ENCODE measurements at places on chromosomes 6 and 20.

DNA sequence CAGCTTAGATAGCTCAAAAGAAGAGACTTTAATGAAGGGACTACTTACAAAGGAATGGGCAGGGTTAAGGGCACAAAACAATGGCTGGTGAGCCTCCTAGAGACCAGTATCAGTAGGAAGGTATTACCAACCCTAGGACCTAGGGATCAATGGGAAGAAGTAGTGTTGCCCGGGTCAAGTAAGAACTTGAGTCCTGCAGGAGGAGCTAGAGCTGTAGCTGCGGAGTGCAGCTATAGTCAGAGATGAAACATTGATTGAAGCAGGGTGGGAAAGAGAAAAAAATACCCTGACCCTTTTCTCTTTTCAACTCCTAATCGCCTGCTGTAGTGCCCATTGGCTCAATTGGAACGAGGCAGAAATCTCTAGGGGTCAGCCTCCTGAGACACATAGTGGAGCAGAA lies 144.0 kb downstream of the FLRT3 start:
- DNase-seq: no peak

DNA sequence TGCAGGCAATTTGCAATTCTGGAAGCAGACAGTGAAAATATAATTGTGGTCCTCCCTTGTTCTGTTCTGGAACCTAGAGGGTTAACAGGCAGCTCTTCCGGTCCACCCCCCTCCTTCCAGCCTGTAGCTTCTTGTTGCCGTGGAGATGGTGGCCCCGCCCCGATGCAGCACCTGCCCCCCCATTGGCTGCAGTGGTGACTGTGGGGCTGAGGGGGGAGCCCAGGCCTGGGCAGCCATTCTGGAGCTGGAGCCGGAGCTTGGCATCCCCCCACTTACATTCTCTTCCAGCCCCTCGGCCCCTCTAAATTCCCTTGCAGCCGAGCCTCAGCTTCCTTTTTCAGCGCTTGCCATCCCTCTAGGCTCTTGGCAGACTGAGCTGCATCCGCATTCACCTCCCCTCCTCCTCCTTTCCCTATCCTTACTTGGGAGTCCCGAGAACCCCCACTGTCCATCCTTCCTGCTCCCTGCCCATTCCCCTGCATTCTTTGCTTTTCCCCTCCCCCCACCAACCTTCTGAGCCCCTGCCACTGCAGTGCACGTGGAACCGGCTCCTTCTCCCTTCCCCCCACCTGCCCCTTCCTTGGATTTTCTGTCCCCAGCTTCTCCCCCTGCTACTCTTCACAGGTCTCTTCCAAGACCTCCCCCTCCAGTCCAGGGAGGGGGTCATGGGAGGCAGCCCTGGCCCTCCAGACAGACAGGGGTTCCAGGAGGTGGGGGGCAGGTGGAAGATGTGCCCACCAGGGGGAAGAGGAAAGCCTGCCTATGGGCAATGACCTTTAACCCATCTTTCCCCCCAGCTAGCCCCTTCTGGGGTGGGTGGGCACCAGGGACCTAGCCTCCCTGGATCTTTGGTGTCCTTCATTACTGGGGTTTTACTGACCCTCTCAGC lies 11.4 kb downstream of the SYNGAP1 start:
- DNase-seq: peak; percentile 56

DNA sequence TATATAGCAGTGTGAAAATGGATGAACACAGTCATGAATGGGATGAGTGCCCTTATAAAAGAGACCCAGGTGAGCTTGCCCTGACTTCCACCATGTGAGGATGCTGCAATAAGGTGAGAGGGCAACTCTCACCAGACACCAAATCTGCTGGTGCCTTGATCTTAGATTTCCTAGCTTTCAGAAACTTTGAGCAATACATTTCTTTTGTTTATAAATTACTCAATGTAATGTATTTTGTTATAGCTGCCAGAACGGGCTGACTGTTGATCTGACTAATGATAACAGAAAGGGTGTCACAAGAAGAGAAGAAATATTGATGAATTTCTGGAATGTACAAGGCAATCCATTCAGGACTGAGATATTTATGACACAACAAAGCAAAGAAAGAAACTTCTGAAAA lies 180.5 kb downstream of the MCHR2 start:
- DNase-seq: no peak

GRCh38 chr20:4813076-4813862 lies 91.6 kb downstream of the PRND start:
- no peak for DNase-seq

DNA sequence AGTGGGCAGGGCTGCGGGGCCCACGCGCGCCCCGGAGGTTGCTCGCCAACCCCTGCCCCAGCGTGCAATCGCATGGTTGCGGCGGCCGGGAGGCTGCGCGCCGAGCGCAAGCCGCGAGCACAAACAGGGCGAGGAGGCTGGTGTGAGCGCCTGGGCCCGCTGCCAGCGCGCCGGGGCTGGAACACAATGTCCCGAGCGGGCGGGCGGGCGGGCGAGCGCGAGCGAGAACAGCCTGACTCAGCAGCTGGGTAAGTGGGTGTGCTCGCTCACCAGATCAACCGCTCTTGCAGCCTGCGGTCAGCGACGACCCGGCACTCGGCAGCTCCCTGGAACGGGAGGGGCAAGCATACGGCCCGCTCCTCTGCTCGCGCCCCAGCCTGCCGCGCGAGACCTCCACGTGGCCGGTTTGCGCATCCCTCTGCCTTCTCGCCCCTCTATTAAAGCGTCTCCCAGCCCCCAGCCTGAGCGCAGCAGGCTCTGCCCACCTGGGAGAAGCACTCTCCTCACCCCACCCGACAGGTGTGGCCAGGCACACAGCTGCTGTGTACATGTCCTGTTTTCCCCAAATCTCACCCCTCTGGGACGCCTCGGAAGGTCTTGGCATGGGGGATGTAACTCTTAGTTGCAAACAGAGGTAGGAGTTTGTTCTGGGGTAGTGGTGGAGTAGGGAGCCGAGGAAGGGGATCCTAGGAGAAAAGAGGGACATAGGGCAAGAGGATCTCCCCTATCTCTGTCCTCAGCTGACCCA lies 8.7 kb upstream of the ARMC12 start:
- DNase-seq: peak; percentile 61

- DNase-seq: no peak
Measured at GRCh38 chr20:32832664-32833063, 12.9 kb downstream of the MAPRE1 start.

DNA sequence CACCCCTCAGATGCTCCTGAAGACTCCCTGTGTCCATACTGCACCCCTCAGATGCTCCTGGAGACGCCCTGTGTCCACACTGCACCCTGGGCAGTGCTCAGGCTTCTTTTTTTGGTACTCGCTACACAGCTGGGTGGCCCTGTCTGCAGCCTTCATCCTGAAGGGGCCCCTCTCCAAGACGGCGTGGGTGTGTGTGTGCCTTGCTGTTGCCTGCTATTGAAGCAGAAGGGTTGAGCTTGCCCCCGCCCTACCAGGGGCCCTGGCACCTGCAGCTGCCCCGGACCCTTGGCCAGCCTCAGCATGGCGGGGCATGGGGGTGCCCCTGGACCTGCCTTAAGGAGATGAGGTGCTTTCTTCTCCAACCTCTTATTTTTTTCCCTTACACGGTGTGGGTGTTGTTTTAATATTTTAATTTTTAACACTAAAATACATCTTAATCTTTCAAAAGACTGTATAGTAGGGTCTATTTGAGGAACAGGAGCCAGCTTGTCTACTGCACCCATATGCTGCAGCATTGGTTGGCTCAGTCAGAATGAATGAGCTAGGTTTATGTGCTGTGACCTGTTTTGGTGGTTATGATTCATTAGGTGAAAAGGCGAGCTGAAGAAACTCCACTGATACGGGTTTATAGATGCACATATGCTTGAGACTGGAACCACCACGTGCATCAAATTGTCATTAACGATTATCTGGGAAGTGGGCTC lies 135.9 kb downstream of the AGPAT4 start:
- DNase-seq: no peak

- DNase-seq: no peak
Measured at GRCh38 chr6:45026003-45026516, 302.1 kb upstream of the RUNX2 start.

GRCh38 chr6:50120300-50120699 lies 70.6 kb upstream of the DEFB112 start:
- no peak for DNase-seq

DNA sequence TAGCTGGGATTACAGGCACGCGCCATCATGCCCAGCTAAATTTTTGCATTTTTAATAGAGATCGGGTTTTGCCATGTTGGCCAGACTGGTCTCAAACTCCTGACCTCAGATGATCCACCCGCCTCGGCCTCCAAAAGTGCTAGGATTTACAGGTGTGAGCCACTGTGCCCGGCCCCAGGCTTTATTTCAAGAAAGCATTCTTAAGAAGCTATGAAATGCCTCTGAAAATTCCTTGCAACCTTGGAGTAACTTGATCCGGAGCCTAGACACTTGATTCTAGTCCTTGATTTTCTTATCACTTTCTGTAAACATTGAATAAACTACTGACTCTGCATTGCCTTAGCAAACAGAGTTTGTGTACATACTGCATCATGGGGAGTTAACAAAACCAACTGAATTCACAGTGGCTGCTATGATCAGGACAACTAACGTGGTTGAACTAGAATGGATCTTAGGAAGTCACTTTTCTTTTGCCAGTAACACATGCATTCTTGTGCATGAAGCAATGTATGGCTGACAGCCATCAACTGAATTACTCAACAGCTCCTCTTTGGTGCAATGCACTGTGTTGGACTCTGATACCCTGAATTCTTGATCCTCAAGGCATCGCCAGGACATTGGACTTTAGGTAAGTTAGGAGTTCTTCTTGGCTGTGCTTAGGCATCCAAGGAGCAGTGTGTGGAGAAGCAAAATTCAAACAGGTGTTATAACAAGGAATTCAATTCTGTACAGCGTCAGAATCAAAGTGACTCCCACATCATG lies 102.8 kb upstream of the TMEM170B start:
- DNase-seq: no peak

DNA sequence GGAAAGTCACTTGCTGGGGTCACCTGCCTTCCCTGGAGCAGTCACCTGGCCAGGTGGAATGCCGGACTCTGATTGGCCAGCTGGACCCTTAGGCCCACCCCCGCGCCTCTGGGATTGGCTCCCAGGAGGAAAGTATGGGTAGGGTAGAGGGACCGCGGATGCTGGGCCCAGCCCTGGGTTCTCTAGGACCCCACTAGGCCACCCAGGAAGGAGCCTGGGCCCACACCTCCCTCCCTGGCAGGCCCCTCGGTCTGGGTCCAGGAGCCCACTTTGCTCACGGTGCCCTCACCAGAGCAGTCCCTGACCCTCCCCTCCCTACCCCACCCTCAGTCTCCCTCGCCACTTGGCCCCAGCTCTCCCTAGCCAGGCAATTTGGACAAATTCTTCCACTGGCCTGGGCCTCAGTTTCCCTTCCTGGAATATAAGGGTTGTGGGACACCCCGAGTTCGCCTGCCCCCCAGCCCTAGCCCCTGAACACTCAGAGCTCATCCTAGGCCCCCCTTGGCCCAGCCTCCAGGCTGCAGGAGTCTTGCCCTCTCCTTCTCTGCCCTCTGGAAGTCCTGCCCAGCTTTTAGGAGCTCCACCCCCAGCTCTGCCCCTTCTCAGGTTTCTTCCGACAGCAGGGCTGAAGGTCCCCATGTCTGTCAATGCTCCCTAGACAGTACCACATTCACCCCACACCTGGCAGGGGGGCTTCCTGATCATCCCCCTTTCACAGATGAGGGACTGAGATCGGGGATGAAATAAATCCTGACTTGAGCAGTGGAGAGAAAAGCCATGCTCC lies 299.6 kb downstream of the TAF4 start:
- DNase-seq: no peak

DNA sequence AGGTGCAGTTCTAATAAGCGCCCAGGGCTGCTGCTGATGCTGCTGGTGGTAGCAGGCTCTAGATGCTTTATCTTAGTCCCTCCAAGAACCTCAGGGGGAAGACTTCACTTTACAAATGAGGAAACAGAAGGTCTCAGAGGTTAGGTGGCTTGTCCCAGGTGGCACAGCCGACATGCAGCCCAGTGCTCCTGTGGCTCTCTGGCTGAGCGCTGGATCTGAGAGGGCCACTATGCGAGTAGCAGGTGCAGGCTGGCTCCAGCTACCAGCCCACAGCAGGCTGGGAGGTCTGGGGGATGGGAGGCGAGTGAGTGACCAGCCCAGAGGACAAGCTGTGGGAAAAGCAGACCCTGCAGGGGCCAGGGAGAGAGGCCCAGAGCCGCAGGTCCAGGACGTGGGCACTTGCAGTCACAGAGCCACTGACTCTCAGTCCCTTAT lies 90.9 kb downstream of the PRND start:
- no peak for DNase-seq

GRCh38 chr6:13355999-13356785 lies 27.9 kb upstream of the TBC1D7 start:
- DNase-seq: no peak

- no peak for DNase-seq
Measured at GRCh38 chr6:25066593-25066992, 130.8 kb upstream of the RIPOR2 start.

- DNase-seq: no peak
Measured at GRCh38 chr6:87494761-87495422, 22.1 kb downstream of the SLC35A1 start.

- DNase-seq: peak; percentile 53
Measured at GRCh38 chr6:33199687-33200218, 712 bp downstream of the RXRB start.

GRCh38 chr20:24169256-24169655 lies 180.7 kb upstream of the GGTLC1 start:
- DNase-seq: no peak

DNA sequence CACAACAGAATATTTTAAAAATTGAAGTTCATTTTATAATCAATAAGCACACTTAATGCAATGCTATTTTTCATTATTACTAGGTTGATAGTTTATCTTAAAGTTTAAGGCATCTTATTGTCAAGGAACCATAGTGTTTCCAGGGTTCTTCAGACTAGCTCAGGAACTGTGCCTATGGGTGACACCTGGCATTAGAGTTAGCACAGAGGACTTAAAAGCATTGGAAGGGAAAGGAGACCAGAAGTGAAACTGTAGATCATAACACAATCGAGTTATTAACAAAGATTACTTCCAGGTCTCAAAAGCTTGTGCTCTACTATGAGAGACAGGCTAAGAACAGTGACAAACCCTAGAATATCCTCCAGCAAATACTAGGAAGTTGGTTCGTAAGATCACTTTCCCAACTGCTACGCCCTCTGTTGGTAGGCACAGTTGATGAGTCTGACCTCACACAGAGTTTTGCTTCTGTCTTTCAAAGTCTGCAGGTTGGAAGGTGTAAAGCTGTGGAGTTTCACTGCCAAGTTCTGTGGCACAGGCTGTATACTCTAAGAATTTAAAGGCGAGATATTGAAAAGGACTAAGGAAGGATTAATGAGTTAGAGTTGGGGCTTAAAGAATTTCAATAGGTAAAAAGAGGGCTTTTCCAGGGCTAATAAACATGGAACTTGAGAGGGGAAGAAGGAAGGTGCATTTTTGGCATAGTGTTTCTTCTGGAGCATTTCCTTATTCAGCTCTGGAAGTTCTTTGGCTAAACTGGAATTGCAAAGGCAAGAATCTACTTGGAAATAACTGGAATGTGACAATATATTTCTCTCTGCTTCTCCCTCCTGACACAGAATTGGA lies 531.3 kb upstream of the JAG1 start:
- DNase-seq: peak; percentile 43

DNA sequence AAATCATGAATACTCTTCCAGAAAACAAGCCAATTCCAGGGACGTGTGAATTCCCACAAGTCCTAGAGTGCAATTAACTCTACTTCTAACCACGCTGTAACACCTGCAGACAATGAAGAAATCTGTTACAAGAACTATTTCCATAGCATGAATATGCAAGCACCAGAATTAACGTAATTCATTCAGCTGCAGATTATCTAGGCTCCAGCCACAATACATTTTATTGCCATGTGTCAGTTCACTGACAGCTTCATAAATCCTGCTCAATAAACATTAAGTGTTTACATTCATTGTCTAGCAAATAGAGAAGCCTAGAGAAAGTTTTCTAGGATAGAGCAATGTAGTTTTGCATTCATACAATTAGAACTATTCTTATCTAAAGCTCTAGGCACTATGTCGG lies 1348.5 kb downstream of the GRIK2 start:
- peak; percentile 41 for DNase-seq

- DNase-seq: no peak
Measured at GRCh38 chr6:126539022-126539421, 199.1 kb downstream of the CENPW start.
